Cardiac septum (tissue), 1 donor: ENCODE measurements at places on chromosomes 2 and 18. TPM values are rescaled to one million over a fixed set of nuclear protein-coding genes. Genes with fewer than 3 reads are reported as not detected.
A peak's percentile ranks its signal among the peaks of the same experiment; 100 is the strongest.

GRCh38 chr2:234620018-234620417 lies 123.1 kb upstream of the ARL4C start:
- DNase-seq, result no peak

GRCh38 chr2:26723991-26724750 lies 31.6 kb downstream of the KCNK3 start:
- peak; percentile 83 for DNase-seq

GRCh38 chr2:17557596-17557995 lies 17.1 kb downstream of the VSNL1 start:
- DNase-seq, result no peak

DNA sequence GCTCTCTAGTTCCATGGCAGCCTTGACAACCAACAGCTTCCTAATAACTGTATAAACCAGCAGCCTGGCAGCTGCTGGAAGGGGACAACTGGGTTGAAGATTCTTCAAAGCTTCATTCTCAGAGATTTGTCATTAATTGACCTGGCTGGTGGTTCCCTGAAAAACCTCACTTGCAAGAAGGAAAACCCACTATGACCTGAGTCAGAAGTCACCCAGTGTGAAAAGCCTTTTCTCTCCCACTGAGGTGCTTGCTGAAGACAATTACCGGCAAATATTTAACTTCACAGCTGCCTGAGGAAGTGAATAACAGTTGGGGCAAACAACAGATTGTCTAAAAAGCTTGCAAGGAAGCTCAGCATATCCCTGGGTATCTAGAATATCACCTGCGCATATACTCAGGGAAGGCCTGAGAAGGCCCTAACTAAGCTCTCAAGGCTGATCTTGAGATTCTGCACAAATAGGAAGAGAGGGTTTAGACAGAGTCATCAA lies 49.9 kb downstream of the CRACDL start:
- DNase-seq, result no peak

- no peak for DNase-seq
These were observed 29.6 kb downstream of the TFCP2L1 start for GRCh38 chr2:121255358-121255757.

APCDD1 gene
- 9.9 TPM for total RNA-seq

IMPA2 gene
- total RNA-seq, result 19.9 TPM

PRKD3 gene
- 13.5 TPM for total RNA-seq

EGR4 gene
- total RNA-seq, result not detected
